ENCODE measurements at places on chromosomes 6 and 20.
A peak's percentile ranks its signal among the peaks of the same experiment; 100 is the strongest.

DNA sequence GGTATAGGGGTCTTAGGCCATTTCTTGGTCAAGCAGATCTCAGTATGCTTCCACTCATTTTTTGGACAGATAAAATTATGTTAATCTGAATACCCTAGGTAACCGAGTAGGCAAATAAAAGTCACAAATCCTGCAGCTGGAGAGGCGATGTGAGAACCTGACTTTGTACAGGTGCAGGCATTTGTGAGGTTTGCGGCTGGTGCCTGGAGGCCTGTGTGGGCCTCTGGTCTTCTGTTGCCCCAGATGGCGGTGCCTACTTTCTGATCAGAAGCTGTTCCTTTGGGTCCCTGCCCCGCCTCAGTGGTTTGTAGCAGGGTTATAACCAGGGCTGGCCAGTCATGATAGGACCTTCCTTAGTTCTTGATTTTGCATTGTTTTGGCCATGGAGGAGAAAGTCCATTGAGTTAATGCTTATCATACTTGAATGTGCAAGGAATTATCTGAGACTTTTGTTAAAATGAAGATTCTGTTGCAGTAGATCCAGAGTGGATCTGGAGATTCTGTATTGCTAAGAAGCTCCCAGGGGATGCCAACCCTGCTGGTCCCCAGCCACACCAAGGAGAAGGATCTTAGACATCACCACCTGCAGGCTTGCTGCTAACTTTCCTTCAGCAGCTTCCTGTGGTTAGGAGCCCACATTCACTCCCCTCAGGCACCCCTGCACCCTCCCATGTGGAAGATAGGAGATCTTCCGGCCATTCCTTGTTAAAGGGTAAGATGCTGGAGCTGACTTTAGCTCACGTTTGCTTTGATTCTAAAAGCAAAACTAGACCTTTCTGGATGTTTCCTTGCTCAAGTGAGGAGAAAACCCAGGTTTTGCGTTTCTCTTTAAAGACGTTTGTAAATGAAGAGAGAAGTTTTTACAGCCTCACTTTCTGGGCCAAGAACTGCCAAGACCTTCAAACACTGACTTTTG lies 50.7 kb downstream of the LRRC1 start:
- DNase-seq = no peak

- DNase-seq = no peak
Observed at GRCh38 chr6:84415517-84415916, 188.1 kb upstream of the CEP162 start.

DNA sequence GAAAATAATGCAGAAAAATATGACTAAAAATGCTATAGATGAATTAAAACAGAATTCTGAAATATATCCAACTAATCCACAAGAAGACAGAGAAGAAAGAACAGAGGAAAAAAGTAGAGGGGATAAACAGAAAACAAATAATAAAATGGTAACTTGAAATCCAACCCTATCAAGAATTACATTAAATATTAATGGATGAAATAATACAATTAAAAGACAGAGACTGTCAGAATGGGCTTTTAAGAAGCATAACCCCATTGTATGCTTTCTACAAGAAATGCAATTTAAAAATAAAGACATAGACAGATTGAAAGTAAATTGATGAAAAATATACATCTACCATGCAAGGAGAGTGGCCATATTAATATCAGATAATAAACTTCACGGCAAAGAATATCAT lies 15.4 kb downstream of the NHLRC1 start:
- DNase-seq = no peak

DNA sequence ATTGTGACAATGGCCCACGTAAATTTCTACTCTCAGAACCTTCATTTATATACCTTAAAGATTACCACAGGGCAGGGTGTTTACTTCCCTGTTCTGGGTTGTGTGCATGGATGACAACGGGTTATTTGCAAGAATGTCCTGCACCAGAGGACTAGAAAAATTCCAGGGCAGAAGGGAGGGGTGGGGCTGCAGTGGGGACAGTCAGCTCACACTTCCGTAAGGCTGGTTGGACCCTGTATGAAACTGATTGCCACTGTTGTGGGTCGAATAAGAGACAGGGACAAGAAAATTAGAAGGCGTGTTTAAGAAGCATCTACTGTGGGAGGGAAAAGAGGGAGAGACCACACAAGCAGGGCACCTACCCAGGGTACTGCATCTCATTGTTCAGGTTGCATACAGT lies 96.5 kb downstream of the SNAP25 start:
- no peak for DNase-seq

DNA sequence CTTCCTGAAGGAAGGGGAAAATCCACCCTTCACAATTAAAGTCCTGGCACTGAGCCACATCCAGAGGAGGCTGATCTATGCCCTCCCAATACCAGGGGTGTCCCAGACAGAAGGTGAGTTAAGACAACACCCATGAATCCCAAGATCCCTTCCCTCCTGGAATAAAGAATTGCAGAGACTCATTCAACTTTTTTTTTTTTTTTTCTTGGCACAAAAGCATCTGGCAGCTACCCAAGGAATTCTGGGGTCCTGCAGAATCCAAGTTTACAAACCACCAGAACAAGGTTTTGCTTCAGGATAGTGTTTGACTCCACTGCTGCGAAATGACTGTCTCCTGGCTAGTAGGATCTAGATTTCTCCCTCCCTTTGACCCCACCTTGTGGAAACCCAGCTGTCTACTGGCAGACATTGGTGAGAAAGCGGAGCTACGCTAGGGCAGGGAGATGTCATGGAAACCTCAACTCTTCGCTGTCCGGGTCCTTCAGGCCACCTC lies 37.4 kb downstream of the JAG1 start:
- DNase-seq = no peak

GRCh38 chr6:52749556-52750152 lies 13.6 kb downstream of the GSTA2 start:
- DNase-seq = no peak

DNA sequence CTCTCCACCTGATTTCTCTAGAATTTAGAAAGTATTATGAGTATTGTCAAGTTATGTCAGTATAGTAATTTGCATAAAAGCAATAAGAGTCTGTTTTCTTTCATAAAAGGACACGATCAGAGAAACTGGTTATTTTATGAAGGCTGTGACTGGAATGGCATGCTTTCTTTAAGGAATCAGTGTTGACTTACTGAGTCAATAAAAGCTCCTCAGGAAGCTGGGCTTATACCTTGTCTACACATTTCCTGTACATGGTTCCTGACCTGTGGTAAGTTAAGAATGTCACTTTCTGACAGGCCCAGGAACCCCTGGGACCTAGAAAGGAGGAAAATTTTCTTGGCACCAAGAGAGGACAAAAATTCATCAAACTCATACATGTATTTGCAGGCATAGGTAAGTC lies 1224.0 kb upstream of the ADGRB3 start:
- no peak for DNase-seq

- no peak for DNase-seq
Observed at GRCh38 chr6:169556758-169557548, 144.9 kb downstream of the WDR27 start.

- no peak for DNase-seq
Observed at GRCh38 chr20:11529047-11529446, 388.6 kb upstream of the BTBD3 start.

- DNase-seq = no peak
Observed at GRCh38 chr6:149761438-149761837, 11.9 kb downstream of the PCMT1 start.

DNA sequence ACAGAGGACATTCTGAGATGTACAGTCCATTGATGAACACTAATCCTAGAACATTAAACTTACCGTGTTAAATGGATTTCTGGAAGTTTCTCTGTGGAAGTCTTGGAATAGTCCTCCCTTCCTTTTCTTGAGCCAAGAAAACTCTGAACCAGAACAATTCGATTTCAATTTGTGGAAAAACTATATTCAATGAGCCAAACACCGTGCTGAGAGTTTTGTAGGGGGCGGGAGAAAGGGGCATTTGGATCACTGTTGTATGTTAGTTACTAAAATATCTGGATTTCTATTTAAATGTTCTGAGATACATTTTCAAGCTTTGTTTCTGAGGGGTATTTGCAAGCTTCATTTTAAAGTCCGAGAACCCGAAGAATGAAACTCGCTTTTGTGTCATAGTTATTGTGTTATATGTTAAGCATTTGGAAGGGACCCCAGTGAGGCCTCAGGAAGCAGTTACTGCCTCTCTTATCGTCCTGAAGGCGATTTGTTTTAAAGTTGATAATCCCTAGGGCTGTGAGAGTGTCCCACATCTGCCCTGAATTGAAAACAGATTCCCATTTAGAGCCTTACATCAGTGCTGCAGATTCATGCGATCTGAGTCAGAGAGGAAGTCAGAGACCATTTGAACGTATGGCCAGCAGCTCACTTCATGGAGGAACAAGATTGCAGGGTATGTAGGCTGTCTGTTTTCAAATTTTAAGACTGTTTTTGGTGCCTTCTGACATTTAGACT lies 70.8 kb upstream of the SASH1 start:
- DNase-seq = no peak

DNA sequence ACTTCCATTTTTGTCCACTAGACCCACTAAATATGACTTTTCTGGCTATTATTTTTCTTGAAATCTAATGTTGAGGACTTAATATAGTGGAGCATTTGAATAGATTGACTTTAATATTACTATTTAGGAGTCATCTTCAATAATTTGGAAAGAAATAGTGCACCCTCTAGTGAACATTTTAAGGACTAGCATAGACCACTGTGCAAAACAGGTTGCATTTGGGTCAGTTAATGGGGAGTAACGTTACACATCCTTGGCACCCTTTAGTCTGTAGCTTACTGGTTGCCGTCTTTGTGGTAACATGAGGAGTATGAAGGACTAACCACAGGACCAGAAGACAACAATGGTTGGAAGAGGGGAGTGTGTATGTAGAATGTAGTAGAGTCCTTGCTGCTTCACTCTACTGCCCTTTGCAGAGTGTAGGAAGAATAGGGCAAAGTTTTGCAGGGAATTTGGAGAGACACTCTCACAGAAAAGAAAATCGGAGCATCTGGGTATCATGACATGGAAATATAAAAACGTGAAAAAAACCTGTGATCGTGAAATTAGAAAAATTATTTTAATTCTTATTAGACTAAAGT lies 25.2 kb downstream of the RFPL4B start:
- no peak for DNase-seq

- no peak for DNase-seq
Observed at GRCh38 chr6:33869826-33870423, 66.1 kb upstream of the MLN start.

- no peak for DNase-seq
Observed at GRCh38 chr6:89458704-89459103, 25.8 kb downstream of the ANKRD6 start.

DNA sequence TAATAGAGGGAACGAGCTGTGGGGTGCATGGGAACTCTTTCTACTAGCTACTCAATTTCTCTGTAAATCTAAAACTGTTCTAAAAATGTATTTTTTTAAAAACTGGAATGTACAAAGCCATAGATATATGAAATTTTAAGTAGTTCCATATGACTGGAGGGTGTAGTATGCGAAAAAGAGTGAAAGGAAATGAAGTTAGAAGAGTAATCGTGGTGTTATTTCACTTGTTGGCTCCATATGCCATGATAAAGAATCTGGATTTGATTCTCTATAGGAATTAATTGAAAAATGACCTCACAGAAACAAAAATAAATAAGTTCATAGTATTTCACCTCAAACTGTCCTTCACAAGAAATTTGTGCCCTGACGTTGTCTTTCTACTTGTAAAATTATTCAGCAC lies 500.2 kb downstream of the TENT5A start:
- no peak for DNase-seq

GRCh38 chr6:72890233-72890632 lies 268.4 kb downstream of the KCNQ5 start:
- no peak for DNase-seq

GRCh38 chr6:20866036-20866435 lies 331.8 kb downstream of the CDKAL1 start:
- no peak for DNase-seq

GRCh38 chr20:36856195-36856594 lies 19.7 kb upstream of the TLDC2 start:
- DNase-seq = no peak

GRCh38 chr6:118744261-118744941 lies 93.0 kb upstream of the CEP85L start:
- no peak for DNase-seq

GRCh38 chr20:1860446-1860845 lies 34.8 kb upstream of the SIRPA start:
- DNase-seq = no peak

DNA sequence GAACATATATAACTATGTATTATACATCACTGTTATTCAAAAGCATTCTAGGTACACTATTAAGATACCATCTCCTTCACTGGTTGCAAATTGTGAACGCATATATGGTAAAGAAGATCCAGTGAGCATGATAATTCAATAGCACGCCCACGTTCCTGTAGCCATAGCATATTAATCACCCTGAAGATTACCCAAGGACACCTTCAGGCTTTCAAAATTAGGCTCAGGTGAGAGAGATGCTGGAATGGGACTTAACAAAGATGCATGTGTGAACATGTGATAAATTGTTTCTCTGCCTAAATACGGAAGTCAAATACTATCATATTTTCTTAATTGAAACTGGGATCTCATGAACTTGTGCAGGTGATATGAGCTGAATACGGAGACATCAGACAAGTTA lies 303.5 kb downstream of the PTPRK start:
- no peak for DNase-seq

DNA sequence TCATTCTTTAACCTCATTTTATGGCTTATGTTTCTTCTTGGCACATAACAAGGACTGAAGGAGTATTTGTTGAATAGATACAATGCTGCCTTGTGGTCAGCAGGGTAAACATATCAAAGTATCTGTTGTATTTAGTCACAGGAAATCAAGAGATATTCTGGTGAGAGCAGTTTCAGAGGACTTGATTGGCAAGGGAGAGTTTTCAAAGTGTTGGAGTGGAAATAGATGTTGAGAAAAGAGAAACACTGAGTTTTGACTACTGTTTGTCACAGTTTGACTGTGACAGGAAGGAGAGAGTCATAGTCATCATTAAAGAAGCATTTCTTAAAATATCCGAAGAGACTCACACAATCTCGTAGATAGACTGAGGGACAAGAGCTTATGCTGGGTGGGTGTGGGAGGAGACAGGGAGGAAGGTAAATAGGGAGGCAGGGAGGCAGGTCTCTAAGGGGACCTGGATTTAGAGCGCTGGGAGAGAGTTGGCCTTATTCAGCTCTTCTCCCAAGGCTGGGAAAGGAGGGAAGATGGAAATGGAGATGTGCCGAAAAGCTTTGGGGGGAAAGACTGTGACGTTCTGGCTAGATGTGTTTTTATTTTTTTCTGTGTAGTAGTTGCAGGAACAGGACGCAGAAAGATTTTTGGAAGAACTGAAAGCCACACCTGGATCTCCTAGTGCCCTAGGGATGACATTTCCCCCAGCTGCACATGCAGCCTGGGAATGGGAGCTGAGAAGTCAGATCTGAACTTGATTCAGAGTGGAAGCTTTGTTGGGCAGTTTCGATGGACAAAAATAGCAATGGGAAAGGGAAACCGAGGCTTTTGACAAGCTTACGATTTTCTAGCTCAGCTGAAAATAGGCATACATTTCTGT lies 65.0 kb upstream of the IFNGR1 start:
- DNase-seq = no peak

- no peak for DNase-seq
Observed at GRCh38 chr6:67252663-67253062, 1382.4 kb upstream of the ADGRB3 start.

- peak; percentile 36 for DNase-seq
Observed at GRCh38 chr6:11353921-11354389, 121.5 kb upstream of the NEDD9 start.

GRCh38 chr6:45293306-45293705 lies 34.8 kb upstream of the RUNX2 start:
- no peak for DNase-seq

All from stimulated activated naive B cell treated with anti-CD40 and anti-IgM and Interleukin-4, amounts not matched to agents 10 μg/mL and 1 μg/mL and 100 μg/mL, for 72 hours (primary cell).